ENCODE measurements at places on chromosomes 1 and 21.

DNA sequence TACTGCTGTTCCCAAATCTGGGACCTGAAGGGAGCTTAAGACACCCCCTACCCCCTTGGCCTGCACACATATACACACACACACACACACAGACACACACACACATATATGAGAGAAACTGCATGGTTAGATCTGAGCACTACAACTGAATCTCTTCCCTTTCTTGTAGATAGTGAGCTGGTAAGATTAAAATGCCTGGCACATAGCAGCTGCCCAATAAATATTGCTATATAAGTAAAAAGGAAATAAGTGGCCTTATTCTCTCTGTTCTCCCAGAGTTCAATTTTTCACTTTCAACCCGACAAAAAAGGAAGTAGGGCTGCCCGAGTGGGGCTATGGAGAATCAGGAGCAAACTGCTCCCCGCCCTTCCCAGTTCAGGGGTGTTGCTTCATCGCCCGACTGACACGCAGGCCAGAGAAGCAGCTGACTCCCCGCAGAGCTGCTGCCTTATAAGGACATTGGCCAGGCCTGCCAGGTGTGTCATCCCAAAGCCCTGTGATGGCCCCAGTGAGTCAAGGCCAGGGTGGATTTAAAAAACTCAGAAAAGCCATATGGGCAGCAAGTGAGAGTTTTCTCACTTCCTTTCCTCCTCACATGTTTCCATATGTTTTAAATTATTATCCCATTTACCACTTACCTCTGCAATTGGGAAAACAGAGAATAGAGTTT is 106.5 kb upstream of the SLC44A3 start:
- DNase-seq = peak; percentile 19

DNA sequence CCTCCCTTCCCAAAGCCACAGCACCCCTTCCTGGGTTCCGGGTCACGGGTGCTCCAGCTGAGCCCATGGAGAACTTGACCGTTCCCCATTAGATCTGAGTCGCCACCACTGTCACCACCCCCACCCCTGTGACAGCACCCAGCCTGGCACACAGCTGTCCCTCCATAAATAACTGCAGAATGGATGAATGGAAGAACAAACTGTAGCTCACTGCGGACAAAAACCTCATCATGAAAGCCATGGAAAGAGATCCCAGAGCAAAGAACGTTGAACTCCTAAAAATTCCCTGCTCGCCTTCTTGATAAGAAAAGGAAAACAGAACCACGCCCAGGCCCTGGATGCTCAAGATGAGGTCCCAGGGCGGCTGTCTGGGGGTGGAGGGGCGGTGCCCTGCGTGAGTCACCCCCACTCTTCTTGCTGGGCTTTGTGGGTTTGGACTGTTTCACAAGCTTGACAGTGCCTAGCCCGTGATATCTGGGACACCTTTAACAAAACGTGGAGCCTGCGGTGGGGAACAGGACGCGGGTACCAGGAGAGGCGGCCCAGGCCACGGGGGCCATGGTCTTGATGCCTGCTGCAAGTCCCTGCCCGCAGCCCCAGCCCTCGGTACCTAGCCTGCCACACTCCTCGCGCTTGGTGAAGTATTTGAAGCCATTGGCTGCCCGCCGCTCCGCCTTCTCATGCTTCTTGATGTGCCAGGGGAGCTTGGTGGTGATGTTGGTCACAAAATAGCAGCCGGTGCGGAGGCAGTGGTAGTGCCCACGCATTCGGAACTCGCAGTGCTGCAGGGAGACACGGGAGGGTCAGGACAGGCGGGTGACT is 151.9 kb downstream of the CASZ1 start:
- no peak for DNase-seq

DNA sequence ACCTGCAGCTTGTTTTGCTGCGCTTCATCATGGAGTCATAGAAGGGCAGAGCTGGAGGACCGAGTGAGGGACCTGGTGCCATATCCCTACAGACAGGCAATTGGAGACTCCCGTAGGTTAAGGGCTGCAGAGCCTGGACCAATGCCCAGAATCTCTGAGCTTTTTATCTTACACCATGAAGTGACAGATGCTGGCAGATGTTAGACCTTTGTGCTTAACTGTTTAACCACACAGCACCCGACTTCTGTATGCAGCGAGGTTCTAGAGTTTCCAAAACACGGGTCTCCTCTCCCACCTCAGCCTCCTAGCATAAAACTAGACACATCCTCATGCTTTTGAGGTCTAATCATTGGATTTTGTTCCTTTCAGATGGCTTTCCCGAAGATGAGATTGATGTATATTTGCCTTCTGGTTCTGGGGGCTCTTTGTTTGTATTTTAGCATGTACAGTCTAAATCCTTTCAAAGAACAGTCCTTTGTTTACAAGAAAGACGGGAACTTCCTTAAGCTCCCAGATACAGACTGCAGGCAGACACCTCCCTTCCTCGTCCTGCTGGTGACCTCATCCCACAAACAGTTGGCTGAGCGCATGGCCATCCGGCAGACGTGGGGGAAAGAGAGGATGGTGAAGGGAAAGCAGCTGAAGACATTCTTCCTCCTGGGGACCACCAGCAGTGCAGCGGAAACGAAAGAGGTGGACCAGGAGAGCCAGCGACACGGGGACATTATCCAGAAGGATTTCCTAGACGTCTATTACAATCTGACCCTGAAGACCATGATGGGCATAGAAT is 47.6 kb downstream of the B3GALT5 start:
- no peak for DNase-seq

DNA sequence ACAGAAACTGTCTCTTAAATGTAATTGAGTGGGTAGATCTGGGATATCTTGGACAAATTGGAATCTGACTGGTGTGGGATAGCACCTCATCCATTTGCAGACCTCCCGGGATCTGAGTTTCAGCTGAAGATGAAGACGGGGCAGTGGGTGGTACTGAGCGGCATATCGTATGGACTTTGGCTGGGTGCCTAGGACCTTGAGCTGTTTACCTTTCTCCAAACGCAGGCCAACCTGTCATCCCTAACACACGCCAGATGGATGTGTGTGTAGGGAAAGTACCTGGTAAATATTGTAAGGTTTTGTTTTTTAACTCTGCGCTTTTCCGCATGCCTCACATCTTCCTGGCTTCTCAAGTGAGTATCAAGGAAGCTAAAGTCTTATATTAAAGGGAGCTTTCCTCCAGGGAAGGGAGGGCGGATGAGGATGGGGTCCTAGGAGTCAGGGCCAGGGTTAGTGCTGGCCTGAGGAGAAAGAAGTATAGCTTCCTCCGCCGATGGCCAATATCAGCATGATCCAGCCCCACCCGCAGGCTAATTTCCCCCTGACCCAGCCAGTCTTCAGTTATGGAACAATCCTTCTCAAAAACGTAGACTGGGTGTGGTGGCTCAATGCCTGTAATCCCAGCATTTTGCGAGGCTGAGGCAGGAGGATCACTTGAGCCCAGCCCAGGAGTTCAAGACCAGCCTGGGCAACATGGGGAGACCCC is 26.2 kb downstream of the ATP8B2 start:
- no peak for DNase-seq
